ENCODE measurements at places on chromosomes 5 and 9.
A peak's percentile ranks its signal among the peaks of the same experiment; 100 is the strongest.

DNA sequence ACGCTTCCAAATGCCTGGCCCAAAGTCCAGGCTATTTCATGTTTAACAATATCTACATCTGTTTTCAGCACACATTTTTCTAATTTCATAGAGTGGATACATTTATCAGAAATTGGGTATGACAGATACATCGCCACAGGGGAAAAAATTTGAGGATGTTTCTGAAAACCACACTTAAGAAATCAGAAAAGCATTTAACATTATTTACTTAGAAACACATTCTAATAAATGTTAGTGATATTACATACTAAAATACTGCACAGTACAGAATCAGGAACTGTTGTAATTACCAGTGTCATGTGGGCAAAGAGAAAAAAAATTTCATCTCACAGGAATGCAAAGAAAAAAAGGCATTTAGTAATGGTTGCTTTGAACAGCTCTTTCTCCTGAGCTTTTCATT, 310.5 kb upstream of the KIF2A start:
- DNase-seq: no peak

DNA sequence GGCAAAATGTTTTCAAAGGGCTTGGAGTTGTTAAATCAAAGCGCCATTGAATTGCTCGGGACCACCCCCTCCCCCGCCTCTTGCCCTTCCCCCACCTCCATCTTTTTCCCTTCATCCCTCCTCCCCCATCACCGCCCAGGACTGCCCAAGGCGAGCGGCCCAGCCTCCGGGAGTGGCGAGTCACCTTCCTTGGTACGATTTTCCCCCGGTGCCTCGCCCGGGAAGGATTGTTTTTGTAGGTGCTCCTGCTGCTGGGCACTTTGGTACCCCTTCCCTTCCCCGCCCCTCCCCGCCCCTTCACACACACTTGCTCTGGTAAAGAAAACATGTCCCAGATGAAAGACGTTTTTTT, 61.2 kb downstream of the TMEM174 start:
- no peak for DNase-seq

DNA sequence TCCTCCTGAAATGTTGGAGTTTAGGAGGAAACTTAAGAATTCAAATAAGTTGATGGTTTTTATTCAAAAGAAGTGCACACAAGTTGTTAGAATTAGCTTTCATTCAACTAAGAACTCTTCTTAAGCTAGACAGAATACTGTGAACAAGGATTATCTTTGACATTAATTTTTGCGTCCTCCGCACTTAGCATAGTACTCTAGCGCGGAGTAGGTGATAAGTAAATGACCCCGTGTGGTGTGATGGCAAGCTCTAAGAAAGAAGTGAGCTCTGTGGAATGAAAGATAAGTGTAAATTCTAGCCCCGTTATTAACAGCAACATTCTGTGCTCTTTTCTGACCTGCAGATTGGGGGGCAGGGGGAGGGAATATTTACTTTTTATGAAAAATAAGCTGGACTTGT, 1.0 kb downstream of the BRIX1 start:
- no peak for DNase-seq

DNA sequence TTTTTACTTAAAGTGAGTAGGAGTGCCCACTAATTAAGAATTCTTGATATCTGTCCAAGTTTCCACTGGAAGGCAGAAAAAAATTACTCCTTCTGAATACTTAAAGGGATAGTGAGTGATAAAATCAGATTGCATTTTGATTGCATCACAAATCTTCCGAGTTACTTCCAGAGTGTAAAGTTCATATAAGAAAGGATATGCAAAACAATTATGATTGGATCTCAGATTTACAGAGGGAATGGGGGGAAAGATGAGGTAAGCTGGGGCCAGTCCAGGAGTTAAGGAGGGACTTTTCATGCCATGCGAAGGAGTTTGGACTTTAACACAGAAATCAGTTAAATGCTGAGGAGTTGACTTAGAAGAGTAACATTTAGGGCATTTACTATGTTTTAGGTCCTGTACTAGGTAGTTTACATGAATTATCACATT, 9.3 kb upstream of the RNF145 start:
- no peak for DNase-seq

GRCh38 chr5:109866051-109866450, 176.3 kb downstream of the MAN2A1 start:
- no peak for DNase-seq

- no peak for DNase-seq
Measured at GRCh38 chr9:108479989-108480652, 375.7 kb downstream of the ACTL7B start.

DNA sequence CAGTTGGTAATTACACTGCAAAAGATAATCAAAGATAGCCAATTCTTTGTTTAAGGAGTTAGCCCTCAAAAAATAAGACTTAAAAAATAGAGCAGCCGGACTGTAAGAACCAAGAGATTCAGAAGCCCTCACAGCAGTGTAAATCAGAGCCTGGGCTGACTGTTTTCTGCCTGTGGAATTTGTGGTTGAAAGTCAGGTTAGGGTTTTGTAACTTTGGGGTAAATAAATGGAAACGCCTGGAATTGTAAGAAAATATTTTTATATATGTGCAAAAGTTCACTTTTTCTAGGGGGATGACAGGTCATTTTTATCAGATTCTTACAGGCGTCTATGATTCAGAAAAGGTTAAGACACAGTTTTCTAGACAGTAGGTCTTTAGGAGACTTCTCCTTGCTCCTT, 35.6 kb downstream of the KLHL3 start:
- DNase-seq: no peak

DNA sequence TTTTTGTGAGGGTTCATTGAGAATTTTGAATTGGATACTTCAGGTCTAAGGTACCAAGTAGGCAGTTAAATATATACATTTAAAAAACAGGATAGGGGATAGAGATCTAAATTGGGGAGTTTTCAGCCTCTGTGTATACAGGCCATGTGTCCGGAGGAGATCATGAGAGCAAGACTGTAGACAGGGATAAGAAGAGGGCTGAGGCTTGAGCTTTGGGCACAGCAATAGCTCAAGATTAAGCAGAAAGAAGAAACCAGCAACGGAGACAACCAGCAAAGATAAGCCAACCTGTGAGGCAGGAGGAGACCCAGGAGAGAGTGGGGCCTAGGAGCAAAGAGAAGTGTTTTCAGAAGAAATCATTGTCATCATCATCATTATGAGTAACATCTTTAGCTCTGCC, 258.4 kb downstream of the GRIA1 start:
- no peak for DNase-seq

- no peak for DNase-seq
Measured at GRCh38 chr5:56807679-56808078, 7.7 kb upstream of the MAP3K1 start.

GRCh38 chr9:110058304-110058953, 149.5 kb downstream of the C9orf152 start:
- no peak for DNase-seq

DNA sequence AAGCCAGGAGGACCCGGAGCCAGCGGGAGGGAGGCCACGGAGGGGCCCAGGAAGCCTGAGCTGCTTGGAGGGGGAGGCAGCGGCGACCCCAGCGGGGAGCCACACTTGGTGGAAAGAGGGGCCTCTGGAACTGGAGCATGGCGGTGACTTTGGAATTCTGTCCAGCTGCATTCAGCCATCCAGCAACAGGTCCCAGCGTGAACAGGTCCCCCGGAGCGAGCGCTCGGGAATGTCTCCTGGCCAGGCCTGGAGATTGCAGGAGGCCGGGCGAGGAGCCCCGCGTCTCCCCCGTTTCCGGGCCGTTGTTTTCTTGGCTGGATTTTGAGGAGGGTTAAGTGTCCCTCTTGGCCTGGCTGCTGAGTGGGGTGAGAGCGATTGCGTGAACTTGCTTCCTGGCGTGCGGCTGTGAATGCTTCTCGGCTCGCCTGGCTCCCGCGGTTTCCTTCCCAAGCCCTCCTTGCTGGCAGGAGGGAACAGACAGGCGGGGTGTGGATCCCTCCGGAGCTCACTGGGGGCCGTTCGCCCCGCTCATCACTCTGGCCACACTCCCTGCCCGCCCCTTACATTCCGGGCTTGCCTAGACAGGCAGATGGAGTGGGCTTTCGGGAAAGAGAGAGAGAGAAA, 125.3 kb upstream of the IRX4 start:
- no peak for DNase-seq

GRCh38 chr9:132647355-132647754, 22.4 kb downstream of the DDX31 start:
- DNase-seq: no peak

GRCh38 chr5:149887622-149888183, 56.9 kb downstream of the PDE6A start:
- no peak for DNase-seq

- no peak for DNase-seq
Measured at GRCh38 chr9:103533318-103533717, 538.2 kb downstream of the CYLC2 start.

DNA sequence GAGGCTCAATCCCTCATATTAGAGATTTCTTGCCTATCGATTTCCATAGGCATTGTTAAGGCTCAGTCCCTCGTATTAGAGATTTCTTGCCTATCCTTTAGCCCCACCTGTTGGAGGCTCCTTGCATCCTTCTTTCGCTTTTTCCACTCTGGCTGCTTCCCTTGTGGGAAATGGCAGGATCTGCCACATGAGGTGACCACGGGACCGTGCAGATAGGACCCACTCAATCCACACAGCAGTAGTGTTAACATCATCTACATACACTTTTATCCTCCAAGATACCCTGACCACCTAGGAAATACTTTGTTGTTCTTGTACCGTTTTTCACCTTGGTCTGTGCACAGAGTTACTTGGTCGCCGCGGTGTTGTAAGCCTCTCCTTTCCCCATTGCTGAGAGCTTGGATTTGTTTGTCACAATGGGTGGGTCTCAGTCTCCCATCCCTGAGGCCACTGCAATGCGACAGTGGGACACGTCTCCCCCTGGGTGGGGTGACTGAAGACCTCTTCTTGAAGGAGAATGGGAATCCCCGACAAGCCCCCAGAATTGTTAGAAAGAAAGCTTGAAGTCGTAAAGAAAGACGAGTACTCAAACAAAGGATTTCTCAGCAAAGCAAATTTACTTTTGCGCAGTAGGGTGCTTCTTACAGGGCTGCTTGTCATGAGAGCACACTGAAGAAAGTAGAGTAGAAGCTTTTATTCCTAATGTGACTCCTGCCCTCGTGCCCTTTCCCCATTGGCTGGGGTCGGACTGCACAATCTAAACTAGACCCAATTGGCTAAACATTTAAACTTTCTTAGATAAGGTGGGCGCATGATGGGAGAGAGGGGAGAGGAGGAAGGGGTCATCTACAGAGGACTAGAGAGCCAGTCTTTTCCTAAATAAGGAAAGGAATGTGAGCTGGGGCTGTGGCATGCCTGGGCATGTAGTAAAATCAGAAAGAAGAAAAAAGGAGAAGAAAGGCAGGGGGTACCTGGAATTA, 19.8 kb downstream of the IFT74 start:
- no peak for DNase-seq

GRCh38 chr9:70600506-70600905, 186.0 kb upstream of the KLF9 start:
- no peak for DNase-seq

DNA sequence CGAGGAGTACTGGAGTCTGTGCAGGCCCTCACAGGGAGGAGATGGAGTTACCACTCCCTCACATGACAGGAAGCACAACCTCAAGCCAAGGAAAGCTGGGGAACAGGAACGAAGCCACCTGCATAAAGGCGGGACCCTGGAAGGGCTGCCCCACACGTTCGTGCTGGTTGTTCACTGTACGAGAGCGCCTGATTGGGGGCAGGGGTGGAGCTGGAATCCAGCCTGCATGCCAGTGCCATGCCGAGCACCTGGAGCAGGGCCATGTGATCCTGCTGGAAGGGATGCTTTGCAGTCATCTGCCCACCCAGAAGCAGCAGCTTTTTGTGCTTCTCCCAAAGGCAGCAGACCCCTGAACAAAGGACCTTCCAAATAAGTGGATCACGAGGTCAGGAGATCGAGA, 11.4 kb downstream of the GRM6 start:
- DNase-seq: no peak

GRCh38 chr5:56303511-56303910, 70.4 kb upstream of the ANKRD55 start:
- no peak for DNase-seq

- no peak for DNase-seq
Measured at GRCh38 chr9:17082343-17083064, 52.3 kb upstream of the CNTLN start.

GRCh38 chr5:106321242-106321641, 1349.5 kb downstream of the EFNA5 start:
- DNase-seq: no peak

DNA sequence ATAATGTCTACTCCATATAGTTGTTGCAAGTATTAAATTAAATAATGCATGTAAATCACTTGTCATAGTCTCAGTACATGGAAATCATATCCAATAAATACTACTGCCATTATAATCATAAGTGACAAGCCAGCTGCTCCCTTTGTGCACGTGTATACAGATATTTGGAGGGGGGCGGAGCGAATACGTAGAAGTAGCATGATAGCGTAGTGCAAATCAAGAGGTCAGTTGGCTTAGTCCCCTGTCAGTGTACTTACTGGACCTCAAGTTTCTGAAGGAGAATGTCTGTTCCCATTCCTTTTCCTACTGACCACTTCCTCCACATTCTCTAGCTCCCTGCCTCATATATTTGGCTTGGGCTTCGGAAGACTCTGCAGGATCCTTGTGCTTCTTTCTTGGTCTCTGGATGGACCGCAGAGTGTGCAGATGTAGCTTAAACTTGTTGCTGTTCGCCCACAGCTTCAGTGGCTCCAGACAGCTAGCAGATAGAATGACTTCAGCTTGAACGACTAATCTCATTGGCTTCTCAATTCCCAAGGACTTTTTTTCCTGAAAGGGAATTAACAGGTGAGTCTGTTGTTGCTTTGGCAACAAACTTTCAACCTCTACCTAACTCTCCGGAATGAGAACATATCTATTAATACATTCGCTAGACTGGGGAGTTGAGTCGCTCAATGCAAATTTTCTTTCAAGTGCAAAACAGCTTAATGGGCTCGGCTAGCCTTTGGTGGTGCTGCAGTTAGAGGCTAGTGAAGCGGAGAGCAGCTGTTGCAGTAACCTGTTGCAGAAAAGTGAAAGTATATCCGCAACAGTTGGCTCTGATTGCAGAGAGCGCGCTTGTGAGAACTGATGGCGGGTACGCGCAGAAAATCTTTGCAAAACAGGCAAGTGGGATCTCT, at the start of gene PCDHB1:
Gene PCDHB1, plus strand, starts transcription at position 753 of the 899 bp plus-strand sequence. Its CDS starts 97 bp downstream, at position 850.
- no peak for DNase-seq

- DNase-seq: no peak
Measured at GRCh38 chr9:97384406-97385262, 27.3 kb upstream of the TDRD7 start.

- no peak for DNase-seq
Measured at GRCh38 chr5:17879276-17879675, 245.0 kb downstream of the TAF11L14 start.

DNA sequence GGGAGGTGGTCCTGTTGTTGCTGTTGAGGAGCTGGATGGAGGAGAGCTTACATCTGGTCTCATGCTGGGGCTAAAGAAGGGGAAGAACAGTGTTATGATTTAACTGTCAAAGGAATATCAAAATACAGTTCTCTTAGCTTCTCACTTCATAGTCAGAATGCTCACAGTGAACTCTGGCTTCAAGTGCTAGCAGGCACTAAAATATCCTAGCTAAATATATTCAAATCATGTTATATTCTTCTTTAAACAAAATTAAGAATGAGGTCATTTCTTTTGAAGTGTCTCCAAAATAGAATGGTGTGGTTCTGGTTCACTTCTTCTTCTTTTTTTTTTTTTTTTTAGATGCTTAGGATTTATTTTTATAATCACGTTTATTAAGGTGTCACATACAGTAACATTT, 89.4 kb downstream of the NR3C1 start:
- DNase-seq: no peak

GRCh38 chr5:11429254-11429653, 475.0 kb downstream of the CTNND2 start:
- DNase-seq: no peak

- DNase-seq: peak; percentile 5
Measured at GRCh38 chr5:157718519-157718918, 12.7 kb upstream of the THG1L start.

- no peak for DNase-seq
Measured at GRCh38 chr5:9374025-9374424, 171.8 kb downstream of the SEMA5A start.
